ENCODE measurements at places on chromosomes 7 and 10. TPM values are rescaled to one million over a fixed set of nuclear protein-coding genes. Genes with fewer than 3 reads are reported as not detected.

Gene SLC13A1
- total RNA-seq = not detected

Gene COBL
- total RNA-seq = under 0.01 TPM

Gene ACBD7
- total RNA-seq = 4.5 TPM

Gene FAM25A
- not detected for total RNA-seq

Gene MALRD1
- total RNA-seq = 0.33 TPM

Gene ASAH2B
- total RNA-seq = 6.2 TPM

Gene ANXA8L1
- total RNA-seq = not detected

Gene TMEM26
- 0.50 TPM for total RNA-seq

Gene ZCCHC24
- total RNA-seq = 19.6 TPM

Gene BAIAP2L1
- 1.7 TPM for total RNA-seq

Gene FBXL13
- total RNA-seq = 1.2 TPM

Gene RPEL1
- under 0.01 TPM for total RNA-seq

Gene SUN1
- 232 TPM for total RNA-seq

Gene MMP21
- total RNA-seq = under 0.01 TPM

Gene LRIT1
- not detected for total RNA-seq

Gene GLUD1
- total RNA-seq = 280 TPM

Gene TRIM56
- total RNA-seq = 21.9 TPM

Gene TRPV5
- total RNA-seq = not detected

Gene ZNF804B
- total RNA-seq = not detected

Gene THSD7A
- 0.50 TPM for total RNA-seq

Gene PRKAG2
- total RNA-seq = 6.4 TPM

Gene CISD1
- total RNA-seq = 25.7 TPM

Gene PKD2L1
- total RNA-seq = under 0.01 TPM

Gene HOGA1
- 0.50 TPM for total RNA-seq

Gene TEX47
- not detected for total RNA-seq

Gene TUBAL3
- not detected for total RNA-seq

Gene PRRT4
- under 0.01 TPM for total RNA-seq

Gene EPO
- total RNA-seq = not detected

Gene SFRP5
- not detected for total RNA-seq

Gene HTRA1
- 44.5 TPM for total RNA-seq

Gene LRRD1
- total RNA-seq = not detected

Gene CELF2
- total RNA-seq = 11.5 TPM

Gene PMS2
- 17.9 TPM for total RNA-seq
